Effector CD4-positive, alpha-beta T cell (primary cell): ENCODE measurements at places on chromosomes 1 and 21.
A peak's percentile ranks its signal among the peaks of the same experiment; 100 is the strongest.

- DNase-seq: no peak
Measured at GRCh38 chr1:22579541-22580155, 16.4 kb downstream of the EPHA8 start.

DNA sequence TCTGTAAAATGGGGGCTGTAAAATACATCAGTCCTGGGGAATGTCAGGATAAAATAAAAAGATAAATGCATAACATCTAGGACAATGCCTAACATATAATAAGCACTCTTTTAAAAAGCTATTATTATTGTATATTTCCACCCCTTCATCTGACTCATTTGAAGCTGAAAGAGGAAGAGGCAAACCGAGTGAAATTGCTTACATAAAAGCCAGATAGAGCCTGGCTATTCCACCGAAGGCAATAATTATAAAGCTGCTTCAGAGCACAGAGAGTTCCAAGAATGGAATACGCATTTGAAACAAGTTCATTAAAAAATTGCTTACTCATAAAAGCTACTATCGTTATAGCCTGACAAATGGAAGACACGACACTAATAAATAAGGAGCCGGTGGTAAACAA, 186.1 kb upstream of the CAMK1G start:
- no peak for DNase-seq

DNA sequence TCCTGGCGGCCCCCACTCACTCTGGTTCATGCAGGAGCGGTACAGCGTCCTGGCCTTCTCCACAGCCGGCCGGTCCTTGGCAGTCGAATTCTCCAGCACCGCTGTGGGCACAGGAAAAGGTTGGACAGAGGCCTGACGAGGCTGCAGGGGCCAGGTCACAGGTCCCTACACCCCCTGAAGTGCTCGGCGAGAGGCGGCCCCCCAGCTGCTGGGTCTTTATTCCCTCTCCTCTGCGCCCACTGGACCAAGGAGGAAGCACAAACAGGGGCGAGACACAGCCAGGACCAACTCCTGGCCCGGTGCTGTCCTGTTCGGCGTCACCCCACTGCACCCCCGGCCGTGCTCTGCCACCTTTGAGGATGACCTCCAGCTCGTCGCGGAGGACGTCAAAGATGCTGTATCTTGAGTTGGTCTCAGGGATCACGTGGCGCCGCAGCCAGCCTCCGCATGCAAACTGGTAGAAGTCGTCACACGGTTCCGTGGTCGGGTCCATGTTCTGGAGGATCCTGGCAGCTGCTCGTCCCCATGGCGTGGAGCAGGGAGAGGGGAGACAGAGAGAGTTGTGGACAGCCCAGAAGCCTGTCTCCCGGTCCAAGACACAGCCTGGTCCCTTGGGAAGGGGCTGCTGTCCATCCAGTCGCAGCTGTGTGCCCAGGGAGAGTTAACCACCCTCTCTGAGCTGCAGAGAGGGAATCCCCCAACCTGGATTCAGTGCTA, 22.9 kb downstream of the PRXL2B start:
- no peak for DNase-seq

- DNase-seq: no peak
Measured at GRCh38 chr1:59055908-59056719, 240.8 kb upstream of the FGGY start.

- DNase-seq: no peak
Measured at GRCh38 chr1:68454534-68454933, 4.8 kb upstream of the RPE65 start.

- DNase-seq: no peak
Measured at GRCh38 chr1:3024019-3024418, 2.8 kb downstream of the ACTRT2 start.

DNA sequence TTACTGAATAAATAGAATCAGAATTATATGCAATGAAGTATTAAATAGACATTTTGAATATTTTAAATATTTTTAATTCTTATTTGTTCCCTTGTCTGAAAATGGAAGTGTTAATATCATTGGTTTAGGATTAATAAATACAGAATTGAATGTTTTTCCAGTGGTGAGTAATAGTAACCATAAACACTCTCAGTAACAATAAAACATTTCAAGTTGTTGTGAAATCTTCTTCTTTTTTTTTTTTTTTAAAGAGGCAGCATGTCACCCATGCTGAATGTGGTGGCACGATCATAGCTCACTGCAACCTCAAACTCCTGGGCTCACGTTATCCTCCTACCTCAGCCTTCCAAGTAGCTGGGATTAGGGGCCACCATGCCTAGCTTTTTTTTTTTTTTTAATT, 86.2 kb upstream of the ZBTB18 start:
- no peak for DNase-seq

- DNase-seq: peak; percentile 82
Measured at GRCh38 chr1:45584351-45585109, 689 bp downstream of the NASP start.

GRCh38 chr1:32859915-32860314, 10.8 kb downstream of the FNDC5 start:
- DNase-seq: no peak

DNA sequence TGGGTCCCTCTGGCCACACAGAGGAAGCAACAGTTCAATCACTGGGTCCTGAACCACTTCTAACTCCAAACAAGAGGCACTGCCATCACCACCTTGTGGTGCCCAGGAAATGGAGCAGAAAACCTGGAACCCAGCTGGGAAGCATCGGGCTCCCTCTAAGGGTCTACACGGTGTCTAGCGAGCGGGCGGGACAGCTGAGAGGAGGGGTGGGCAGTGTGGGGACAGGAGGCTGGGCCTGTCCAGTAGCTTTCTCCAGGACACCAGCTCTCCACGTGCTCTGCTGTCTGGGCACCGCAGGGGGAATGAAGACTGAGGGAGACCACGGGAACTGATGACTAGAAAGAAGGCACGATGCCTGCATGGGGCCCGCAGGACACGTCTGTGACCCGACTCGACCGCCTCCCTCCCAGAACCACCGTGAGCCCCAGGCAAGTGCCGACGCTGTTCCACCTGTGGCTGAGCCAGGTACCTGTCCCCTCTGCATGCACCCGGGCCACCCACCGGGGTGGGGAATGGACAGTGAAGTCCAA, 5.4 kb upstream of the PRDM15 start:
- DNase-seq: no peak

DNA sequence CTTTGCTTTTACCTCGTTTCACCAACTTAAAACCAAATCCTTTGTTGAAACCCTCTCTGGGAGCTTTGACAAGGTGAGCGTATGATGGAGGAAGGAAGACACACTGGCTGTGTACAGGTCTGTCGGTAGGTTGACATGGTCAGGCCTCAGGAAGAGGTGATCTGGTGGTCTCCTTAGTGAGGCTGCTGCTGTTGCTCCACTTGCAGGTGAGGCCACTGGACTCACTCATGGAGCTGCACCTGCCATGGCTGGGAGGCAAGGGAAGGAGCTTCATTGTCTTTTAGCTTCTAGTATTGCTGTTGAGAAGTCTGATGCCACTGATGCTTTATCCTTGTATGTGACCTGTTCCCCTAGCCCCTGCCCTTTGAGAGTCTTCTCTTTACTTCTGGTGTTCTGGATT, 35.7 kb downstream of the TENT5C start:
- DNase-seq: no peak

DNA sequence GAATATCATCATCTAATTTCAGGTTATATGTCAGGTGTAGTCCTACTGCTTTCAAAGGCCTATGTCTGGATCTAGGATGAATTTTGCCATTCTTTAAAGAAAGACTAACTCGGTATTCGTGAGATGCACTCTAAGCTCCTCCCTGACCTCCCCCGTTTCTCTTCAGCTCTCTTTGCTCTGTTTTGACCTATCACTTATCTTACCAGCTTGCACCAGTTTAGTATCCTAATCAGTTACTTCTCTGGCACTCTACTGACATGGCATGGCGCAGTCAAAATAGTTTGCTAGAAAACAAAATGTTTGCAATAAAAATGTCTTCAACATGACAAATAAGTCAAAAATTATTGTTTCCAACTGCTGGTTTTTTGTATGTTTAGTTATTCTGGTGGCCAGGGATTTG, 8.4 kb upstream of the SLC16A1 start:
- no peak for DNase-seq

DNA sequence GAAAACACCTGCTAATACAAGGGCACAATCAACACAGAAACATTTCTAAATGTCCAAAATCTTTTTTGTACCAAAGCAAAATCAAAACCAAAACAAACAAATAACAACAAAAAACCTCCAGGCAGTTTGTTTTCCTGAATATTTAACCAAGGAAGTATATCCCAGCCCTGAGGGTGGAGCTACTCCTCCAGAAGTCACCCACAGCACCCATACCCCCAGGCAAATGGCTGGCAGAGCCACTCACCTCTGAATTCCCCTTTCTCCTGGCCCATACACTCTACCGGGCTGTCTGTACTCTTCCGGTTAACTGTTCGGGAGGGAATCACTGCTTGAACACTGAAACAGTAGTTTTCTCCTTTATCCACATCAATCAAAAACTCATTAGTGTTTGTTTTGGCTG, 9.5 kb downstream of the F3 start:
- DNase-seq: no peak

GRCh38 chr1:243494741-243495431, 239.0 kb downstream of the SDCCAG8 start:
- DNase-seq: no peak

DNA sequence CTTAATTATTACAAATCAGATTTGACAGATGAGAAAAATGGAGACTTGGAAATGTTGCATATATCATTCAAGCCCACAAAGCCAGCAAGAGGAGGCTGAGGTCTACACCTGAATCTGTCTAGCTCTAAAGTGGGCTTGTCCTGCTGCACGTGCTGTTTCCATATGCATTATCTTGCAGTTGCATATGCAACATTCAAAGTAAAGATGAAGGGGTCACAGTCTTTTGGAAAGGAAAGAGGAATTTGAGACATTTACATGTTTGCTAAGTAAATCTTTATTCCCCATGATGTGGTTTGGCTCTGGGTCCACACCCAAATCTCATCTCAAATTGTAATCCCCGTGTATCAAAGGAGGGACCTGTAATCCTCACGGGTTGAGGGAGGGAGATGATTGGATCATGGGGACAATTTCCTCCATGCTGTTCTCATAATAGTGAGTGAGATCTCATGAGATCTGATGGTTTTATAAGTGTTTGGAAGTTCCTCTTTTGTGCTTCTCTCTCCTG, 98.3 kb downstream of the BACH1 start:
- no peak for DNase-seq

DNA sequence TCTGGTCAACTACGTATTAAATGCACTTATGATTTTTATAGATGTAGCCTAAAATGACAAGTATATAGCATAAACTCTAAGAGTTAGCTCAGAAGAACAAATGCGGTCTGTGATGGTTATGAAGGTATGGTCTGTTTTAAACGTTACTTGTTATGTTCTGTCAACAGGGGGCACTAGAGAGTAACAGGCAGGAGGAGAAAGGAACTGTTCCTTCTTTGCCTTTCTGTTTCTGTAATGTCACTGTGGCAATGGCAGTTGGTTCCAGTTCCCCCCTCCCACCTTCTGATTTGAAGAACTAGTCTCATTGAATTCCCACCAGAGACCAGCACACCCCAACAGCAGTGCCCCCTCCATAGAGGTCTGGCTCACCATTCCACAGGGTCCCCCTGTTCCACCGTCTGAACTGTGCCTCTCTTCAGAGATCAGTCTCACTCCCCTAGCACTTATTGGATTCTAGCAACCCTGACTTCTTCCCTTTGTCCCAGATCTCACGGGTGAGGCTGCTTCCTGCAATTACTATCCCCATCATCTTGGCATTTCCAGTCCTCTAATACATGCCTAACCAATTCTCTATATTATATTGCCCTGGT, 14.0 kb downstream of the KRTAP24-1 start:
- no peak for DNase-seq

DNA sequence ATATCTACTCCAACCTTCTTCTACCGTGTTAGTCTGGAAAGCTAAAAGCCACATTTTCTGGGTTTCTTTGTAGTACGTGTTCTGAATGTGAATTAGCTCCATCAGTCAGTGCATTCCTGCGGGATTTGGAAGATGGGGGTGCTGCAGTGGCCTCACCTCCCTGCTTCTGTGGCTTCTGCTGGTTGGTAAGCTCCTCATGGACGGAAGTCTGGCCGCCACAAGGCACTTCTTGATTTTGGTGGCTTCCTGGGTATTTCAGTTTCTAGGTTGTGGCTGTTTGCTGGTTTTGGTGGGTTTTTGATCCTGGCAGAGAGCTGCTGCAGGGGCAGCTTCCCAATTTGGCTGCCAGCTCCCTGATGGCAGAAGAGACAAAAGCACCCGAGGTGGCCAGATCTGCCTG, 20.9 kb upstream of the TACSTD2 start:
- DNase-seq: no peak

- DNase-seq: no peak
Measured at GRCh38 chr1:62068416-62068843, 126.2 kb upstream of the L1TD1 start.

GRCh38 chr1:41955461-41956159, 36.9 kb upstream of the HIVEP3 start:
- DNase-seq: no peak
